SJSA1 (cell line): ENCODE measurements at places on chromosomes 12 and 14. TPM values are rescaled to one million over a fixed set of nuclear protein-coding genes. Genes with fewer than 3 reads are reported as not detected.

The TAS2R43 gene
- 0.29 TPM in 1 of 2 replicates, not detected in the other for total RNA-seq

The NRIP2 gene
- total RNA-seq = 0.32 TPM in 1 of 2 replicates, not detected in the other

The SLC17A8 gene
- not detected in 2 replicates for total RNA-seq

The WNT1 gene
- total RNA-seq = not detected in 2 replicates

The APOF gene
- total RNA-seq = not detected in 2 replicates

The TAPBPL gene
- 1.1 and 5.4 TPM in 2 replicates for total RNA-seq

The OR4M1 gene
- not detected in 2 replicates for total RNA-seq

The APEX1 gene
- total RNA-seq = 43.8 and 60.4 TPM in 2 replicates

The AJUBA gene
- 116 and 125 TPM in 2 replicates for total RNA-seq

The TMEM52B gene
- 0.63 and 1.1 TPM in 2 replicates for total RNA-seq
